CD14-positive monocyte (primary cell): ENCODE measurements at places on chromosomes 4 and X. TPM values are rescaled to one million over a fixed set of nuclear protein-coding genes. Genes with fewer than 3 reads are reported as not detected.
A peak's percentile ranks its signal among the peaks of the same experiment; 100 is the strongest.

The TLR6 gene
- 7.7 TPM for polyA plus RNA-seq

The ZNF630 gene
- polyA plus RNA-seq, result 0.70 and 1.7 TPM in 2 replicates

The VEGFD gene
- polyA plus RNA-seq, result not detected

The ZNF827 gene
- not detected for polyA plus RNA-seq

The LIMCH1 gene
- 0.25 TPM for polyA plus RNA-seq

The ARR3 gene
- polyA plus RNA-seq, result not detected

The MFAP3L gene
- not detected for polyA plus RNA-seq

The PDZD4 gene
- 0.11 and 0.14 TPM in 2 replicates for polyA plus RNA-seq

The CXCL9 gene
- polyA plus RNA-seq, result 0.46 TPM

The TENM3 gene
- polyA plus RNA-seq, result not detected

The ZDHHC15 gene
- not detected for polyA plus RNA-seq

The GJB1 gene
- polyA plus RNA-seq, result not detected

DNA sequence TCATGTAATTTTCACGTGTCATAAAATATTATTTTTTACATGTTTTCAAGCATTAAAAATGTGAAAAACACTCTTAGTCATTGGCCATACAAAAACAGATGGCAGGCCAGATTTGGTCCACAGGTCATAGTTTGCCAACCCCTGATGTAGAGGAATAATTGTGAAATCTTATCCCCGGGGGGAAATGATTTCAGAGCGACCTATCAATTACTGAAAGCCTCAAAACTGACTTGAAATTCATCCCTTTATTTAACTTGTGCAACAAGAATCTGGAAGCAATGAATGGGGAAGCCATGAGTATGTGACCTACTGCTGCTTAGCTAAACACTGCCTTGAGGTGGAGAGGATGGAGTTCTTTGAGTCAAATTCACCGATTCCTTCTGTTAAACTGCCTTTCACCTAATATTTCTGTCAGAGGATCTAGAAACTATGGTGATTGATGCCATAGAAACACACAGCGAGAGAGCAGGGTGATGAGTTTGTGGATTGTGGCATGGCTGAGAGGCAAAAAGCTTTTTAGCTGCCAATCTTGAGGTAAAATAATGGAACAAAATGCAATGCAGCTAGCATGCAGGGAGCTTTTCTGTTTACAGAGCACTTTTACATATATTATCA, 30.3 kb upstream of the BRS3 start:
- no peak overlapping the region for H3K4me3 ChIP-seq
- H3K27me3 ChIP-seq, result no peaks in the 10 kb centered on the region
- no peaks in the 10 kb centered on the region for H3K4me1 ChIP-seq
- H3K27ac ChIP-seq, result no peak overlapping the region

GRCh38 chrX:48702716-48703115, 6.2 kb downstream of the SUV39H1 start:
- no peak overlapping the region for H3K27ac ChIP-seq
- no peaks in the 10 kb centered on the region for H3K27me3 ChIP-seq
- no peak for DNase-seq
- H3K36me3 ChIP-seq, result peaks cover 27% of the 10 kb centered on the region
- H3K4me1 ChIP-seq, result no peaks in the 10 kb centered on the region
- no peak overlapping the region for H3K4me3 ChIP-seq

DNA sequence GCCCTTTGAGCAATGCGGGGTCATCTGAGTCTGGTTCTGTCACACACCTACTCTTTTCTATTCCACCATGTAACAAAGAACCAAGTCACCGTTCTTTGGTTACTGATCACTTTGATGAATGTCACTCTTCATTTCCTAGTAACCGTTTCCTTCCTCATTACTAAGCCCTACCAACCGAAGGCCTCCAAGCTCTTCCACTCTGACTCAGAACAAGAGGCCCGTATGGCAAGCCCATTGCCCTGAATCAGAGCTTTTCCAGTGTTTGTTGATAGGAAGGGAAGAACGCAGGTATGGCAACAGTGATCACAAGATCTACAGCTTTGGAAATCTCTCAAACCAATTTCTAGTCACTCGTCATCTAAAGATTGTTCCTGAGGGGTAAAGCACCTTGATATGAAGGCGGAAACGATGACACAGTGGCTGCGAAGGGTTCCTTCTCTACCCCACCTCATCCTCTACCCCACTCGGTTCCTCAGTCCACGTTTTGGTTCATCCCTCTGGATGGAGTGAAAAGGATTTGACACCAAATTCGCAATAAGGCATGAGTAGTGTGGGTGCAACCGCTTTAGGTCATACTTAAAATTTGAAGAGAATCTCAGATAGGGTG, 28.0 kb upstream of the CD40LG start:
- DNase-seq, result no peak
- no peak overlapping the region for H3K27ac ChIP-seq
- H3K4me1 ChIP-seq, result no peaks in the 10 kb centered on the region

DNA sequence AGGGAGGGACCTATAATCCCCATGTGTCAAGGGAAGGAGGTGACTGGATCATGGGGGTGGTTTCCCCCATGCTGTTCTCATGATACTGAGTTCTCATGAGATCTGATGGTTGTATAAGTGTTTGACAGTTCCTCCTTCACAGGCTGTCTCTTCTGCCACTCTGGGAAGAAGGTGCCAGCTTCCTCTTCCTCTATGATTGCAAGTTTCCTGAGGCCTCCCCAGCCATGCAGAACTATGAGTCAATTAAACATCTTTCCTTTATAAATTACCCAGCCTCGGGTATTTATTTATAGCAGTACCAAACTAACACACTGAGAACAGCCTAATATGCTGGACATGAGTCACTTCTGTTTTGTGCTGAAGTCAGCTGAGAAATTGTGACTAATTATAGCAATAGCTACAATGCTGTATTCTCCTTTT, 656.9 kb upstream of the CPEB2 start:
- no peaks in the 10 kb centered on the region for H3K36me3 ChIP-seq

GRCh38 chr4:158481811-158482210, 39.9 kb upstream of the RXFP1 start:
- H3K4me1 ChIP-seq, result no peaks in the 10 kb centered on the region
- no peak overlapping the region for H3K4me3 ChIP-seq
- no peak for DNase-seq
- no peaks in the 10 kb centered on the region for H3K36me3 ChIP-seq
- H3K27ac ChIP-seq, result no peak overlapping the region

- peaks cover 14% of the 10 kb centered on the region for H3K36me3 ChIP-seq
- no peaks in the 10 kb centered on the region for H3K27me3 ChIP-seq
- no peak for DNase-seq
These were observed 29.2 kb downstream of the SULT1B1 start for GRCh38 chr4:69731241-69731640.

DNA sequence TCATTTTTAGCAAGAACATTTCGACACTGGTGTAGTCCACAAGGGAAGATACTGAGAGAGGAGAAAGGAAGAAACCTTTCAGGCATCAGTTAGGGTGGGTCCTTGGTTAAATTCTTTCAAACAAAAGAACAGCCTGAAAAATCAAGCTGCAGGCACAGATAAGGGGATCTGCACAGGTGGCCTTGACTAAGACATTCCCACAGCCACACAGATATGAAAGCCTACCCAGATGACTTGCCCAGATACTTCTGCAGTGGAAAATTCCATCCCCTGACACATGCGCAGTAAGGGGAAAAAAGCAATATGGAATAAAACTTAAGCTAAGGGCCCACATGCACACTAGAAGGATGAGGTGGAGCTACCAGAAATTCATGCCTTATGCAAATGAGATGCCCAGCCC, 8.9 kb upstream of the TMEM165 start:
- H3K4me1 ChIP-seq, result no peaks in the 10 kb centered on the region
- H3K27me3 ChIP-seq, result no peaks in the 10 kb centered on the region
- no peak overlapping the region for H3K4me3 ChIP-seq
- no peak overlapping the region for H3K27ac ChIP-seq
- DNase-seq, result no peak

DNA sequence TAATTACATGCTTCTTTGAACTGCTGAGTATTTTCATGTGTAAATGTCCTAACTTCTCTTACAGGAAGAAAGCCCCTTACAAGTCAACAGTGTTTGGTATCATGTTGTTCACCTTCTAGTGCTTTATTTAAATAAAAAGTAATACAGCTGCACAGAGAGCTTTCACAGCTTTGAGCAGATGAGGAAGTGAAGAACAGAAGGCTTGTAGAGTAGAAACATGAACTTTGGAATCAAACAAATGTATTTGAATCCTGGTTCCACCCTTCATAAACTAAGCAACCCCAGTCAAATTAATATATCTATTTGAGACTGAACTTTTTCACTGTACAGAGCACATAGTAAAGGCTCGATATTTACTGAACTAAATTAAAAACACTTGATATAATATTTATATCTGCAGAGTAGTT, 120.5 kb downstream of the CAMK2D start:
- no peaks in the 10 kb centered on the region for H3K27me3 ChIP-seq
- H3K4me3 ChIP-seq, result no peak overlapping the region
- no peak overlapping the region for H3K27ac ChIP-seq
- no peaks in the 10 kb centered on the region for H3K36me3 ChIP-seq

- no peaks in the 10 kb centered on the region for H3K27me3 ChIP-seq
- no peaks in the 10 kb centered on the region for H3K4me1 ChIP-seq
- H3K27ac ChIP-seq, result no peak overlapping the region
- no peaks in the 10 kb centered on the region for H3K36me3 ChIP-seq
- no peak overlapping the region for H3K4me3 ChIP-seq
- DNase-seq, result no peak
These were observed 12.3 kb upstream of the TMEM271 start for GRCh38 chr4:588351-588849.

DNA sequence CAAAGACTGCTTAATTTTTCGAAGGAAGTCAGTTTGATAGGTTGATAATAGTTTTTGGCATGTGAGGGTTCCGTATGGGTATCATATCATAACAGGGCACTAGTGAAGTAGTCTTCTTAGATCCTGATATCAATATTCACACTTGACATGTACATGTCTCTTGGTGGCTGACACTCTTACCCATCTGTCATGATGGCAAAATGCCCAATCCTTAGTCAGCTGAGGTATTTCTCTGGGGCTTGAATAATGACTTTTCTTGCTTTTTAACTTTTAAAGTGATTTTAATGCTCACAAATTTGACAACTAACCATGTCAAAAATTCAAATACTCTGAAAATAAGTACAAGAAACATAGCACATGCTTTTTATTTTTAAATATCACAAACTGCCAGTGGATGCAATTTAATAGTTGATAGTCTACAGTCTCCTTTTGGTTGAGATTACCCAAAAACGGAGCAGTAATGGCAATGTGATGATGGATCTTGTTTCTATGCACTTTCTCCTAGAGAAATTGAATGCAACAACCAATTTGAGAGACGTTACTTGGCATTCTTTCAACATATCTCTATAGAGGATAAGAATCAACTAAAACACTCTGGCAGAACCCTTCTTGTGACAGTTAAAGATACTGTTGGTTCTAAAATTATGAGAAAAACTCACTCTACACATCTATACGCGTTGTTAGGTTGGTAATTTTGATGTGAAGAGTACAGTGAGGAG, 552.9 kb upstream of the PABPC4L start:
- no peak for DNase-seq
- H3K27ac ChIP-seq, result no peak overlapping the region
- H3K4me3 ChIP-seq, result no peak overlapping the region
- H3K36me3 ChIP-seq, result no peaks in the 10 kb centered on the region
- no peaks in the 10 kb centered on the region for H3K27me3 ChIP-seq

GRCh38 chrX:152642931-152643564, 5.4 kb downstream of the GABRQ start:
- H3K4me3 ChIP-seq, result no peak overlapping the region
- H3K27me3 ChIP-seq, result peaks cover 16% of the 10 kb centered on the region
- no peak overlapping the region for H3K27ac ChIP-seq
- H3K4me1 ChIP-seq, result no peaks in the 10 kb centered on the region
- no peaks in the 10 kb centered on the region for H3K36me3 ChIP-seq

DNA sequence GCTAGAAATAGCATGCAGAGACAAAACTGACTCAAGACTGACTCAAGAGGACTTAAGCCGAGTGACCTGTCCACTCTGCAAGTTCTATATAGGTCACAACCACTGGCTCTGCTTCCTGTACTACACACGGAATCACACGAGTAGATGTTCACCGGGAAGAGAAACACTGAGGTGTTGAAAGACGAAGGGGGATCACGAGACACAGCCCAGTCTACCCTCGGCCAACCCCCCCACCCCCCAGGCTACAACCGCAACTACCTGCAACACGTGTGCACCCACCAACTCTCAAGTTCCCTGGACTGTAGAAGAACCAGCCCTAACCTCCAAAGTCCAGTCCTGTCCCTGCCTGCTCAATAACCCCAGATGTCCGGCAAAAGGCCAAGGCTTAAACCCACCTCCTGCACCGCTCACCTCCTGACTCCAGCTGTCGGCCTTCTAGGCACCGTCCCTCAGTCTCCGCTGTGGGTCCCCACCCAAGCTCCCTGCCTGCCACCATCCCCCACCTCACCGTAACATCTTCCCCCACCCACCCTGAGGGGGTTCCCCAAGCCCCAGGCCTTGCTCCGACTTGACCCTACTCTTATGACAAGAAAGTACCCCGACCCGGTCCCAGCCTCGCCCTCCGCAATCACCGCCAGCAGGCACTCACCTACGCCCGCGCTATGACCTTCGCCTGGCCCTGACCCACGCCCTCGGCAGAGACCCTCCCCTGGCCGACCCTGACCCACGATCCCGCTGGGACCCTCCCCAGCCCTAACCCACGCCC, 739 bp downstream of the GAK start:
- peak; percentile 51 for DNase-seq
- peak overlapping the region; percentile 98 for H3K27ac ChIP-seq
- peaks cover 62% of the 10 kb centered on the region for H3K4me1 ChIP-seq
- H3K4me3 ChIP-seq, result peak overlapping the region; percentile 97
- peaks cover under 1% of the 10 kb centered on the region for H3K36me3 ChIP-seq

- no peak for DNase-seq
- H3K27me3 ChIP-seq, result no peaks in the 10 kb centered on the region
- H3K27ac ChIP-seq, result no peak overlapping the region
- H3K4me3 ChIP-seq, result no peak overlapping the region
- H3K36me3 ChIP-seq, result no peaks in the 10 kb centered on the region
These were observed 211.3 kb downstream of the ARHGAP10 start for GRCh38 chr4:147943159-147943638.

GRCh38 chr4:174069848-174070330, 213.6 kb downstream of the FBXO8 start:
- no peaks in the 10 kb centered on the region for H3K4me1 ChIP-seq
- H3K4me3 ChIP-seq, result no peak overlapping the region
- peaks cover 2% of the 10 kb centered on the region for H3K27me3 ChIP-seq
- no peaks in the 10 kb centered on the region for H3K36me3 ChIP-seq

- H3K36me3 ChIP-seq, result no peaks in the 10 kb centered on the region
- H3K27me3 ChIP-seq, result no peaks in the 10 kb centered on the region
- no peak overlapping the region for H3K27ac ChIP-seq
- DNase-seq, result no peak
- H3K4me1 ChIP-seq, result no peaks in the 10 kb centered on the region
- no peak overlapping the region for H3K4me3 ChIP-seq
These were observed 136.3 kb downstream of the AFAP1 start for GRCh38 chr4:7803371-7803770.
